ENCODE measurements at places on chromosomes 6 and 20.

DNA sequence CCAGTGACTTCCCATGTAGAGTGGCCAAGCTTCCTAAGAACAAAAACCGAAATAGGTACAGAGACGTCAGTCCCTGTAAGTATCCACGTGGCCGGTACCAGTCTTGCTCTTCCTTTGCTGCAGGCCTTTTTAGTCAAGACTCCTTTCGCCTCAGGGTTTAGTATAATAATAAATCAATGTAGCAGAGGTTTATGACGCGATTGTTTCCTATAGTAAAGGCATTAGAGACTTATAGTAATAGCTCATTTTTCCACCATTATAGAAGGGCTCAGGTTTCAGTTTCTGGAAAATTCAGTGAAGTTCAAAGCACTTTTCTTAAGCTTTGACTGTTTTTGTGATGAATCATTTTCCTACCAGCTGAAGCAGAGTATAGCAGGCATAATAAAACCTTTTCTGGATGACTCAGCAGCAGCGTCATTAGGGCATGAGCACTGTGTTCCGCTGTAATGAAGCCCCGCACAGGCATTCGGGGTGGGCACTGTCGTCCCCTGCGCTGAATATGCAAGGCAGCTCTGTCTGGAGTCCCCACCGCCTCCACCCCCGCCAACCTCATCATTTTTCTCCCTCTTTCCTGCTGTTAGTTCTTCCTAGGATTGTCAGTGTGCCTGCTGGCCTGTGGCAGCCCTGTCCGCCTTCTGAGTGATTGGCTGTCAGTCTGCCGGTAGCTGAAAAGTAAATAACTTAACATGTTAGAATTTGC is 51.3 kb downstream of the PTPN1 start:
- DNase-seq = peak; percentile 95

DNA sequence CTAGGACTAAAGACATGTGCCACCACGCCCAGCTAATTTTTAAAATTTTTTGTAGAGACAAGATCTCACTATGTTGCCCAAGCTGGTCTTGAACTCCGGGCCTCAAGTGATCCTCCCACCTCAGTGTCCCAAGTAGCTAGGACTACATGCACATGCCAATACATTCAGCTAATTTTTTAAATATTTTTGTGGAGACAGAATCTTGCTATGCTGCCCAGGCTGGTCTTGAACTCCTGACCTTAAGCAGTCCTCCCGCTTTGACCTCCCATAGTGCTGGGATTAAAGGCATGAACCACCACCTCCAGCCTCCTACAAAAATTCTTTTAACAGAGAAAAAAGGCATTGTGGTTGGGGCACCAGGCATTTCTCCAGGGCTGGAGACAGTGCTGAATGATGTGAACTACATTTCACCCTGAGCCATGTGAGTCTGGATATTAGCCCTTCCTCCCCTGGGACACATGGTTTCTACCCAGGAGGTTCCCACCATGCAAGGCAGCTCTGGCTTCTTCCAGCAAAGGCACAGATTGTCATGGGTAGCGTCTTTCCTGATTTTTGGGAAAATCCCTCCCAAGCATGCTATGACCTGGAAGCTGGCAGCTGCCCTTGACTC is 36.3 kb upstream of the CMTR1 start:
- DNase-seq = no peak

DNA sequence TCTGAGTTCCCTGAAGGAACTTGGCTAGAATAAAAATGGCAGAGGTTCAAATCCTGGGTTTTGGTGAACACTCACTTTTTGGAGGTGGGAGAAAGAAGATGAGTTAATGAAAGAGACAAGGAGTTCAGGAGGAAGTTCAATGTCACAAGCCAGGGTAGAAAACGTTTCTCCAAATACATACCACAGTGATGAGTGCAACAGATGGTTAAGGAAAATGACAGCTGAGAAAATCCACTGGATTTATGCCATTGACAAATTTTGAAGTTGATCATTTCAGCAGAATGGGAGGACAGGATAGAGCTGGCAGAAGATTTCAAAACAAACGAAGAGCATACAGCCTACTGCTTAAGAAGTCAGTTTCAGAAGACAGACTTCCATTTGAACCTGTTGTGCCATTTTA is 122.7 kb downstream of the GFRAL start:
- DNase-seq = no peak

- no peak for DNase-seq
Measured at GRCh38 chr6:158457616-158458278, 102.1 kb upstream of the TMEM181 start.

DNA sequence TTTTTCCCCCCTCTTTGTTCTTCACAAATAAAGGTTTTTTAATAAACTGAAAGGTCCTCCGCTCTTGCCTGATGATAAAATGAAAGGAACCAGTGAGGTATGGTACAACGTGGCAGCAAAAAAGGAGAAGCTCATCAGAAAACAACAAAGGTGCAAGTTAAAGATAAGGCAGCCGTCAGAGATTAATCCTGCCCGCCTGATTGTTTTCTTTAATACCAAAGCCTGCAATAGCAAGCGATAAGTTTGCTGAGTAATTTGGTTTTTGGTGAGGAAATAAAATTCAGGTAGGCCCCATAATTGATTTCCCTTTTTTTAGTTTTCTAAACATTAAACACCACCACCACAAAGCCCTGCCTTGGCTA is 177.9 kb downstream of the MBOAT1 start:
- no peak for DNase-seq

Measured in urothelium cell line (cell line).